ENCODE measurements at places on chromosomes 6 and 20.

- no peak for DNase-seq
Measured at GRCh38 chr20:63066506-63067265, 59.9 kb upstream of the BHLHE23 start.

GRCh38 chr6:5121479-5121878 is 36.3 kb downstream of the PPP1R3G start:
- no peak for DNase-seq

DNA sequence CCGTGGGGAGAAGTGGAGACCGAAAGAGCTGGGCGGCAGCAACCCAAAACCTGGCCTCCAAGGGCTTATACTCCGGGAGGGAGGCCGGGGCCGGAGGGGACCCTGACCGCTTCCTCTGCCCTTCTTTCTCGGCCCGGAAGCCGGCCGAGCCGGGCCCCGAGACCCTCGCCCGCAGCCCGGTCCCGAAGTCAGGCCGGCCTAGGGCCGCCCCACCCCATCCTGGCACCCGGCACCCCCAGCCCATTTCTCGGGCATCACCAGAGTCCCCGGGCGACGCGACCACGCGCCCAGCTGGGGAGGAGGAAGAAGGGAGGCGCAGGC is 572 bp upstream of the ZDHHC14 start:
- DNase-seq = no peak

DNA sequence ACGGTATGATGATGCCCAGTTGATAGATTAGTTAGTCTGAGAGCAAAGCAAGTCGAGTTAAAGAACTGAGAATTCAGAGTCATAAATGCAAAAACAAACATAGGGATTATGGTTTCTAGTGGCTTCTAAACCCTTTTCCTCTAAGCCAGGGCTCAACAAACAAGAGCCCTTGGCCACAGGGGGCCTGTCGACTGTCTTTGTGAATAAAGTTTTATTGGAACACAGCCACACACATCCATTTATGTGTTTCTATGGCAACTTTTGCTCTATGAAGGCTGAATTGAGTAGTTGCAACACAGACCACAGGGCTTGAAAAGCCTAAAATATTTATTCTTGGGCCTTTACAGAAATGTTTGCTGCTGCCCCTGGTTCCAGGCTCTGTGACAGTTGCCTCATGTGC is 76.2 kb downstream of the SLC24A3 start:
- DNase-seq = no peak

- DNase-seq = no peak
Measured at GRCh38 chr6:1182722-1183521, 129.0 kb upstream of the FOXQ1 start.

GRCh38 chr6:7668936-7669335 is 57.0 kb upstream of the BMP6 start:
- DNase-seq = no peak

- DNase-seq = peak; percentile 19
Measured at GRCh38 chr20:5080384-5080877, 39.3 kb downstream of the PCNA start.

DNA sequence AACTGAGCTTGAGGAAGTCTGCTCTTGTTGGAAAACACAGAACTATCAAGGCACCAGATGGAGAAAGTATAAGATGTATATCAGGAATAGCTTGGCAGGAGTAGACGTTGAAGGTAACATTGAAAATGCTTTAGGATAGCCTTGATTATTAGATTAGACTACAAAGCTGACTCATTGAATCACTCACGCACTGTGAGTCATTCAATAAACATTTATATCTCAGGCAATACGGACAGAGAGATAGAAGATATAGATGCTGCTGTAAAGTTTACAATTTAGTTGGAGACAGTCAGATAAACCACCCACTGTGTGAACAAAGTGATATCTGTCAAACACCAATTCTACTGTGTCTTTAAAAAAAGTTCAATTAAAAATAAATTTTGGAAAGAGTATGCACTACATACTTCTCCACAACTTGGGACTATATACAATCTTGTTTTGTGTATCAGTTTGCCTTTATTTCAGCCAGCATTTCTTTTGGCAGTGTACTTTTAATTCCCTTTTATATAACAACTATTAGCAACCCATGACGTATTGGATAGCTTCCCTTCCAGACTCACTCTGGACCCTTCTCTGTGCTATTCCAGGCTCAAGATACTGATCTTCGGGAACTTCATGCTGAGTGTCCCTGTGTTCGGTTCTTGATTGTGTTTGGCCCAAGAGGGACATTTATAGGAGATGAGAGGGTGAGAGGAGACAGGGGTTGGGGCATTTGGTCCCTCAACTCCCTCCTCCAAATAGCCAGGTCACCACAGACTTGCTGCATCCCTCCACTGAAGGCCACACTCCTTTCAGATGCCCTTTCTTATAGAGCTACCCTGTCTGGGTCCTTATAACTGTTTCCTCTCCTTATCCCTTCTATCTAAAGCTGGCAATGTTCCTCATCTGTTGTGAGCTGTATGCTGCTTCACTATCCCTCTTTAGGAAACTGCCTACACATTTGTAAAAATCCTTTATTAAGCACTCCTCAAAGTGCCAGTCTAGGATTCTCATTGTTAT is 176.6 kb upstream of the PTPRK start:
- DNase-seq = peak; percentile 39

GRCh38 chr20:41782730-41783406 is 164.7 kb upstream of the CHD6 start:
- DNase-seq = no peak

GRCh38 chr20:823574-823902 is 10.0 kb upstream of the FAM110A start:
- no peak for DNase-seq

DNA sequence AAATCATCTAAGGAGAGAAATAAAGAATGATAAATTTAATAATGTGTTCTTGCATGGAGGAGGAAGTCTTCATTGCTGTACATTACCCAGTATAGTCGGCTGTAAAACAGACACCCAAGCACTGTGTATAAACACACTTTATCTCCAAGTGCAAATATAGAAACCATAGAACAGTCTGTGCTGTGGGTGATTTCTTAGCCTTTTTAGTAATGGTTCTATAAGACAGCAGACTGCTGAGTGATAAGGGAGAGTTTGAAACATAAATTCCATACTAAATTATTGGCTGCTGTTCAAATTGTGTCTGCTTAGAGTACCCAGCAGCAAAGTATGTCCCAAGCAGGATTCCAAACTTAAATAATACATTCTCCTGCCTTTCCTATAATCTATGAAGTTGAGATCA is 4.6 kb downstream of the FILIP1 start:
- DNase-seq = no peak

GRCh38 chr6:160685762-160686450 is 16.1 kb upstream of the PLG start:
- DNase-seq = no peak

- DNase-seq = no peak
Measured at GRCh38 chr6:127301199-127301700, 34.6 kb downstream of the RNF146 start.

DNA sequence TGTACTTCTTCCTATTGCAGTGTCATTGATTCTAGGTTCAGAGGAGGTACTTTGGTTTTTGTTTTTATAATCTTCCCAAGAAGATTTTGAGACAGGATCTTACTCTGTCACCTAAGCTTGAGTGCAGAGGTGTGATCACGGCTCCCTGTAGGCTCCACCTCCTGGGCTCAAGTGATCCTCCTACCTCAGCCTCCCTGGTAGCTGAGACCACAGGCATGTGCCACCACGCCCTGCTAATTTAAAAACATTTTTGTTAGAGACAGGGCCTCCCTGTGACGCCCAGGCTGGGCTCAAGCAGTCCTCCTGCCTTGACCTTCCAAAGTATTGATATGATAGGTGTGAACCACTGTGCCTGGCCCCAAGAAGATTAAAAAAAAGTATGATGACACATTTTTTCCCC is 3.4 kb upstream of the SLC17A5 start:
- no peak for DNase-seq

DNA sequence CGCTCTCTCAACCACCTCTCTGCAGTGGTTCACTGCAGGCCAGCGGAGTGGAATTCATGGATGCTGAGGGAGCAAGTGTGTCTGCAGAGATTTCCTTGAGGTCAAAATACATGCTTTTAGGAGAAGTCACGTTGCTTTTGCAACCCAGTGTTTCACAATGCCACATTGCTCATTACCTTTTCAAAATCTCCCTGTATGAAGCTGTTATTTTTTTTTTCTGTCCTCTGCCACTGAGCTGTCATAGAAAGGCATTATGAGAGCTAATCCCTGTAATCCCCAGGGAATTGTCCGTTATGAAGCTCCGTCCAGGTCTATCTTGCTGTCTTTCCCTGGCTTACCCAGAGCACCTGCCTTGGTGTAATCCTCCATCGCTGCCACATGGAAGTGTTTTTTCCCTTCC is 60.5 kb upstream of the SLC22A23 start:
- peak; percentile 86 for DNase-seq

DNA sequence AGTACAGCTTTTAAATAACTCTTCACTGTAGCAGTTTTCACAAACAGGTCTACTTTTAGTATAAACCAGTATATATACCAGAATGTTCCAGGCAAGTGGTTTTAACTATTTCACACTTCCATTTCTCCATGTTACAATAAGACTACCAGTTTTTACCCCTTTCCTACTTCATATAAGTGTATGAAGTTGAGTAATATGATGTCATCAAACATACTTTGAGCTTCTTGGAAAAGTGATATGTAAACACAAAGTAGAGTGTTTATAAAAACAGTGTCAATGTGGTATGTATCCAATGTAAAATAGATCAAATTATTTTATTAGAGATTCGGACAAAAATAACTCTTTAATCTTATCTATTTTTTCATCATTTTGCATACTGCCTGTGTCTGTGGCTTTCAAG is 2.5 kb upstream of the PAQR8 start:
- no peak for DNase-seq

- DNase-seq = no peak
Measured at GRCh38 chr6:161480421-161481155, 206.7 kb upstream of the AGPAT4 start.

- DNase-seq = no peak
Measured at GRCh38 chr6:147958683-147959082, 384.0 kb upstream of the SASH1 start.

DNA sequence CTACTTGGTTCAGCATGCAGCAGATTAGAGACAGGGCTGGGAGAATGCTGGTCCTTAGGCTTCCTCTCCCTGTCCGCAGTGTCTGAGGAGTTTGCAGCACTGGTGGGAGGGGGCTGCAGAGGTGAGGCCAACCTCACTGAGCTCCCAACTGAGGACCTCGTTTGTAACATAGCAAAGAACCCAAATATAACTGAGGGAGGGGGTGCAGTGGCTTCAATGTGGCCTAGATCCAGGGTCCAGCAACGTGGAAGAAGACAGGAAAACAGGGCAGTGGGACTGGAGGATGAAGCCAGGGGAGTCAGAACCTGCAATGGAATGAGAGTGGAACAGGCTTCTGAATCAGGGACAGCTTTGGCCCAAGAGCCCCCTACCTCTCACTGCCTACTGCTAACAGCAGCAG is 84.3 kb upstream of the MAFB start:
- no peak for DNase-seq

GRCh38 chr6:55604021-55604420 is 25.0 kb upstream of the HMGCLL1 start:
- no peak for DNase-seq

DNA sequence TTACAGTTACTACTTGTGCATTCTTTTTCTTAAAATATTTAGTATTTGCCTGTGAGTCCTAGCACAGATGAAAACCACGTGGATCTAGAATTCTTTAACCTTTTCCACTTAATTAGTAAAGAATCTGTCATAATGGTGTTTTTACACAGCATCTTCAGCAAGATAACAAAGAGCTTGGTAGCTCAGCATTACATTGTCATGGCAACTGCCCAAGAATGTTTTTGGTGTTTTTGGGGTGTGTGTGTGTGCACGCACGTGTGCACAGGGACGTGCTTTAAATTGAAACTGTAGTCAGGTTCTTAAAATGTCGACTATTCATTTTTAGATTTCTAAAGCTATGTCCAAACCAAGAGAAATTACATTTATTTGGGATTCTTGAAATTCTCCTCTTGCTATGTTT is 108.0 kb downstream of the FIG4 start:
- no peak for DNase-seq

GRCh38 chr6:101263596-101263995 is 129.9 kb upstream of the GRIK2 start:
- no peak for DNase-seq

DNA sequence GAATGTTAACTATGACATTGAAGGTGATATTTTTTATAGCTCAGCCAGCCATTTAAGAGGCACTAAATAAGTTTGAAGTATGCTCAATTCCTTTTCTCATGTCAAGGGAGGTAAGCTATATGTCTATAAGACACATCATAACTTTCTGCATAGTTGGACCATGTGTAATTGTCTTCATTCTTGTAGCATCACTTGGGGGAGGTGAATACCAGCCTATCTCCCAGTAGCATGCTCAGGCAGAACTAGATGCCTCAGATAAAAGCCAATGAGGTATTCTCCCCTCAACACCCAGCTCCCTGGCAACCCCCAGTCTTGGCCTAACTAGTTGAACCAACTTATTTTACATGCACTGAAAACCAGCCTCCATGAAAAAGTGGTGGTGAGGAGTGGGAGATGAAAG is 158.3 kb upstream of the JAG1 start:
- no peak for DNase-seq

DNA sequence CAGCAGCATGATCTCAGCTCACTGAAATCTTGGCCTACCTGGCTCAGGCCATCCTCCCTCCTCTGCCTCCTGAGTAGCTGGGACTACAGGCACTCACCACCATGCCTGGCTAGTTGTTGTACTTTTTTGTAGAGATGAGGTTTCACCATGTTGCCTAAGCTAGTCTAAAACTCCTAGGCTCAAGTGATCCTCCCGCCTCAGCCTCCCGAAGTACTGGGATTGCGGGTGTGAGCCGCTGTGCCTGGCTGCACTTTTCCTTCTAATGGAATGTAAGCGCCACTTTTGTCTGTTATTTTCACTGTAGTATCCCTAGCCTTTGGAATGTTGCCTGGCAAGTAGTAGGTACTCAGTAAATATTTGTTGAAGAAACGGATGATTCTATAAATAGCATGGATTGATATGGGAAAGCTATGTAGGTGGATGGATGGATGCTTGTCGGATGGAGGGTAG is 10.4 kb upstream of the TRIB3 start:
- no peak for DNase-seq

GRCh38 chr6:3323148-3323547 is 64.4 kb downstream of the PSMG4 start:
- DNase-seq = no peak

DNA sequence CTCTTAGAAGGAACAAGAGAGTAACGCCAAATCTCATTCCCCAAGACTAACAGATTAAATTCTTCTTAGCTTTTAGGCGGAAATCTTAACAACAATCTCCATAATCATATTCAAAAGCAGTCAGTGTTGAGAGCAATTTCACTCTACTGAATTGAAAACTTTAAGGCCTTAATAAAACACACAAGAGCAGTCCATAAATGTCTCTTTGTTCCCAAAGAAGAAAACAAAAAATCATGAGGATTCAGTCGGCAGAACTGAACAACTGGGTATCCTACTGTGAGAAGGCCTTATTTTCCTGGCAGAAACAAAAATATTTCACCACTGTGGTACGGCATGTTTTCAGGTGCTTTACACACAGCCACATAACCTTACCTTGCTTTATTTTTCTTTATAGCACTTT is 14.4 kb downstream of the ABHD12 start:
- DNase-seq = no peak

- DNase-seq = no peak
Measured at GRCh38 chr20:23347791-23348190, 2.8 kb upstream of the NXT1 start.

- DNase-seq = no peak
Measured at GRCh38 chr6:155980768-155981079, 525.1 kb upstream of the NOX3 start.

GRCh38 chr6:163489584-163489983 is 75.1 kb downstream of the QKI start:
- DNase-seq = peak; percentile 13
